ENCODE measurements at places on chromosomes 2 and 18.

DNA sequence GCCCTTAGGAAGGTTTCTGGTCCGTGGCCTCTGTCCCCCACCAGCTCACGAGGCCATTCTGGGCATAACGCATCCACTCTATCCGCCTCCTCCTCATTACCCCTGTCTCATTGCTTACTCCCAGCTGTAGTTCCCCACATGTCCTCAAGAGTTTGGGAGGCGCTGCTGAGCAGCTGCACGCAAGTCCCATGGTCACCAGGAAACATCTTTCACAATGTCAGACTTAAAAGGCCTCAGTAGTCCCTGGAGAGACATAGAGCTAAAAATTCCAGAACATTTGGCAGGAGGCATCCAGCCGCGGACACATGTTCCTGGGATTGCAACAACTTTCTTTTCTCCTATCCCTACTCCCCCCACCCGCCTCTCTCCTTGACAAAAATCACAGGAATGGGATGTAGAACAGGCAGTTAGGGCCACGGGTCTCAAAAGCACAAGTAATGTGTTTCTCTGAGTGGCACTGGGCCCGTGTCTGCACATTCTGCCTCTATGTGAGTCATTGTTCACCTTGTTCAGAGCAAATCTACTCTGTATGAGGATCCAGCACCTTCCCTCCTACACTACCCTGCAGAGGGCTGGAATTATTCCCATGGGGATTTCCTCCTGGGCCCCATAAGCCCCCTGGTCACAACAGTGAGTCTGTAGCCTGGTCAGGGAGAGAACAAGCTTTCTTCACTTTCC, 8.1 kb downstream of the LBH start:
- DNase-seq: peak; percentile 88

- DNase-seq: no peak
These were observed 42.2 kb downstream of the THNSL2 start for GRCh38 chr2:88212251-88212790.

DNA sequence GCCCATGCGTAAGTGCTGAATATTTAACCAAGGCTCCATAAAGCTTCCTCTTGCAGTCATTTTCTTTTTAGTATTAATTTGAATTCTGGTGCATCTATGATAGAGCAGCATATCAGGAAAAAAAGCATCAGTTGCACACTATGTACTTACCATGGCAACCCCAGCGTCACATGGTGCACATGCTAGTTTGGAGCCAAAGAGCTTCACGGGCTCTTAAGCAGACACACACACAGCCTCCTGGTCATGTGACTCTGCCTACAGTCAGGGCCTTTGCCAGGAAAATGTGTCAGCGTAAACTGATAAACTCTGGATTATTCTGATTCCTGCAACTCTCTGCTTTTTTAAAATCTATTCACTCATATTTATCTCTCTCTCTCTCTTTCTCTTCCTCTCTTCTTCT, 30.2 kb downstream of the NYAP2 start:
- no peak for DNase-seq

- DNase-seq: no peak
These were observed 37.2 kb upstream of the THOC1 start for GRCh38 chr18:305003-305501.

GRCh38 chr2:12087175-12087574, 340.7 kb downstream of the LPIN1 start:
- DNase-seq: no peak

DNA sequence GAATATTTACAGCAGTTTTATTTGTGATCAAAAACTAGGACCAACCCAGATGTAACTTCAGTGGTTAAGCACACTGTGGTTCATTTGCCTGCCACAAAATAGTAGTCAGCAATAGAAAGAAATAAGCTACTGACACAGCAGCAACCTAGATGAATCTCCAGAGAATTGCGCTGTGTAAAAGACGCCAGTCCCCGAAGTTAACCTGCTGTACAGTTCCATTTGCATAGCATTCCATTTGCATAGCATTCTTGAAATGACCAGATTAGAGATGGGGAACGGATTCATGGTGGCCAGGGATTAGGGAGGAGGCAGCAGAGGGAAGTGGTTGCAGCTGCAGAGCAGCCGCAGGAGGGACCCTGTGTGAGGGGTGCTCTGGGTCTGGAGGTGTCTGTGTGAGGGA, 39.3 kb upstream of the NFATC1 start:
- no peak for DNase-seq

DNA sequence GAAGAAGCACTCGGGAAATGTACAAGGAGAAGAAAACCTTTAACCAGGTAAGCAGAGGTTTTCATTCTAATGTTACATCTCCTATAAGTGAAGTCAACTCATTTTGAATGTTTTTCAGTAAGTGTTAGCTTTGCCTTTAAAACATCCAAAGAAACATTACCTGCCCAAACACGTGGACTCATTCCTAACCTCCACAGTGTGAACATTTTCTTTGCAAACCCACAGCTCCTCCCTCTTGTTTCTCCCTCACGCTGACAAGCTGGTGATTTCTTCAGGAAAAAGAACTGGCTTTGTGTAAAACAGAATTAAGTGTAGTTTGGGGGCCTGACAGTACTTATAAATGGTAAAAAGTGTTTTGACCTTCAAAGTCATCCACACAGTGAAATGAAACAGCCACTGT, 72.5 kb downstream of the MTCL1 start:
- no peak for DNase-seq

DNA sequence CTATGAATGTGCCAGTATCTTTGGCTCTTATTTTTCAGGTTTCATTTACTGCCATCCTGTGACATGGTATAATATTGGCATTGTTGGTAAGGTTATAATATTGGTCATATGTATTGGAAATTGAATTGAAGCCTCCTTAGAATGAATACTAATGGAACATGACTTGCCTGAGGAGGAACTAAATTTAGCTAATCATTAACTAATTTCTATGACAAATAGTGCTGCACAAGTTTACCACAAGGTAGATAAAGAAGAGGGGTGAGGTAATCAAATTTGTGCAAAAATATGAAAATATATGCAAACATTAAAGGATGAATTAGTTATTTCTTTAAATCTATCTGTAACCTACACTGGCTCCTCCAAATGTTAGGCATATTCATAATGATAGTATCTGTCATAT, 43.2 kb upstream of the ORC2 start:
- no peak for DNase-seq

DNA sequence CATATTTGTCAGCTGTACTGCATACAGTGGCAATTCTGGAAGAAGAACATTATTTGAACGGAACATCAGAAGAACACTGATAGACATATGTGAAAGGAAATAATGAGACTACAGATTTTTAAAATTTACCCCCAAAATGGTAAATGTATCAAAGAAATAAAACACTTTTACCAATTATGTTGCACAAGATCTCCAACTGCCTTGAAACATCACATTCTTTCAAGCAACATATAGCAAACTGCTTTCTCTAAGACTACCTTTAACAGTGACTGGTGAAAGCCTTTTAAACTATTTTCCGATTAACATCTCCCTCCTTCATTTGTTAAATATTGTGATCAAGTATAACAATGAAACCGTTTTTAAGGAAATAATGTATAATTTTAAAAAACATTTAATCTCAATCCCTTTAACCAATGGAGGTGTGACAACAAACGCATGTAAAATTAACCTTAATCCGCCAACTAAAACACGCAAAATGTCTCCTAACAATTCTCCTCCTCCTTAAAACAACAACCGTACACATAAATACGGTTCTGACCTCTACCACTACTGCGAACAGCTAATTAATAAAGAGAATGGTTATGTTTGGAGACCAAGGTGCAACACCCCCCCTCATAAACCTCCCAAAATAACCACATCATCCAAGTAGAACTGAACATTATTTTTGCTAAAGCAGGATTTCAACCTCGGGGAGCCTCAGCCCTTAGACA, 2.4 kb downstream of the FBXO11 start:
- no peak for DNase-seq

DNA sequence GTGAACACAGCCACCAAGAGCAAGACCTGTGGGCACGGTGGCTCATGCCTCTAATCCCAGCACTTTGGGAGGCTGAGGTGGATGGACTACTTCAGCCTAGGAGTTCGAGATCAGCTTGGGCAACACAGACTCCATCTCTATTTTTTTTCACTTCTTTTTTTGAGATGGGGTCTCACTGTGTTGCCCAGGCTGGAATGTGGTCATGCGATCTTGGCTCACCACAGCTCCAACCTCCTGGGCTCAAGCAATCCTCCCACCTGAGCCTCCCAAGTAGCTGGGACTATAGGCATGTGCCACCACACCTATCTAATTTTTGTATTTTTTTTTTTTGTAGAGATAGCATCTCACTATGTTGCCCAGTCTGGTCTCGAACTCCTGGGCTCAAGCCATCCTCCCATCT, 54.4 kb upstream of the SPRED2 start:
- DNase-seq: no peak

DNA sequence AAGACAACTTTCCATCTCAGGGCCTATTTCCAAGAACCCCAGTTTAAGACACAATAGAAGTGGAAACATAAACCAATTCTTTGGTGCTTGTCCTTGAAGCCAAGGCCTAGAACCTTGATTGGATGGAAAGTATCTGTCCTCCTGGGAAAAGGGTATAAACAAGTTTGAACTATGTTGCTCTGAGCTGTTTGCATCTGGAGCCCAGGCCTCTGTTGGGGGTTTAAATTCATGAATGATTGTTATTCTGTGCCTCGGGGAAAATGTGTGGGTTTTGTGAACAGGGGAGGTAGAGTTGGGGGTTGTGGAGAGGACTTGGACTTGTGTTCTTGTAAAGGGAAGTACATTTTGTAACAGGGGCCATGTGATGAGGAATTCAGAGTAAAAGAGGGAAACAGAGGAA, 406.1 kb downstream of the SLC4A3 start:
- no peak for DNase-seq

DNA sequence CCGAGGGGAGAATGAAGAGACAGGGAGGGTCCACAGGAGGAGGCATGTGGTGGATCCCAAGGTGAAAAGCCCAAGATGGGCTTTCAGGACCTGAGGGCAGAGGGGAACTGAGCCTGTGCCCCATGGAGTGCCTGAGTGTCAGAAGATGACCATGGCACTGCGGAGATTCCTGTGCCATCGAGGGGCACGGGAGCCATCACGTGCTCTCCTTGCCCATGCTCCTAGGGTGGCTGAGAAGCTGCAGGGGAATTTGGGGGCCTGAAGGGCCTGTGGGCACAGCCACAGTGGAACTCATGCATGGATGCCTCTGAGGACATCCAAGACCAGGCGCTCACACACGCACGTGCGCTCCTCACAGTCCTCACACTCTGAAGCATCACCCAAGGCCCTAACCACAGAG, 56.1 kb upstream of the GLI2 start:
- no peak for DNase-seq

GRCh38 chr2:121398853-121399252, 113.9 kb upstream of the TFCP2L1 start:
- no peak for DNase-seq

- DNase-seq: no peak
These were observed 65.1 kb upstream of the GPR45 start for GRCh38 chr2:105176429-105176828.

DNA sequence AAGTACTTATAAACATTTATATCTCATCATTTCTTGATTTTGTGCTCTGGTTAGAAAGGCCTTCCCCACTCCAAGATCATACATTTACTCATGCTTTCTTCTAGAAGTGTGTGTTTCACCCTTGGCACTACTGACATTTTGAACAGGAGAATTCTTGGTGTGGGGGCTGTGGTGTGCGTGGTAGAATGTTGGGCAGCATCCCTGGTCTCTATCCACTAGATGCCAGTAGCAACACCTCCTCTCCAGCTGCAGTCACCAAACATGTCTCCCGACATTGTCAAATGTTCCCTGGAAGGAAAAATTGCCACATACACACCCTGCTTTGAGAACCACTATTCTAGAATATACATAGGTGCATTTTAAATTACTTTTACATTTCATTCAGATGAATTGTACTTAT, 8.7 kb upstream of the TGIF1 start:
- DNase-seq: peak; percentile 41

DNA sequence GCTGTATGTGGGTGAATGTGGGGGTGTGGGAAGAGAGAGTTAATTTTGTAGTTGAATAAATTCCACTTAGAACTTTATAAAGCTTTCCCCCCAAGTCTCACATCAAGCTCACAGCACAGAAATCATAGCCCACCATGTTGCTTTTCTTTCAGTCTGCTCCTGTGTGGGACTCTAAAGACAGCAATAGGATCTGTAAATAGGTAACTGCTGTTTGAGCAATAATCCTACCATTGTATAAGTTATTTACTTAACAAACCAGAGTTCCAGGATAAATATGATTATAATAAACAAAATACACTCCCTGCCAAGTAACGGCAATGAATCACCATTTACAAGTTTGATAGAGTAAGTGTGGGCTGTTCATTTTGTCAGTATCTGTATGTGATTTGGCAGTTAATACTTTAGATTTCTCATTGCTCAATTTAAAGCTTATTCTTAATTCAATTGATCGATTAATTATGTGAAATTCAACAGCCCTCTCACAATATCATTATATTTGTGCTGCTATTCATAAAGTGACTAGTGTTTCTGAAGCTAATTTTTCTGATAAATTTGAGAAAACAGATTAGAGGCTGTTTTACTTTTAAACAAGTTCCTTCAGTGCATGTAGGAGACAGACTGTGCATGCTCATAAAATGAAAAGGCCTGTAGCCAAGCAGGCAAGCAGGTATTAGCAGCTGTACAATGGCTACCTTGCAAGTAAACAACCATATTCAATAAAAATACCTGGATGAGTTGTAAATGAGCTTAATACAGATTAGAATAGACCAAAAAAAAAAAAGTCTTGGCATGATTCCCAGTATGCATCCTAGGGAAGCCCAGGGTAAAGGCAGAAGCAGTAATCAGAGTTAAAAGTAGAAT, 142.7 kb downstream of the PDE11A start:
- DNase-seq: no peak
